Germinal center (tissue), 1 donor: ENCODE measurements at places on chromosomes 1 and 21.

- no peak for DNase-seq
Observed at GRCh38 chr1:225573216-225573615, 79.7 kb downstream of the ENAH start.

- no peak for DNase-seq
Observed at GRCh38 chr1:40036574-40036973, 4.0 kb upstream of the CAP1 start.

DNA sequence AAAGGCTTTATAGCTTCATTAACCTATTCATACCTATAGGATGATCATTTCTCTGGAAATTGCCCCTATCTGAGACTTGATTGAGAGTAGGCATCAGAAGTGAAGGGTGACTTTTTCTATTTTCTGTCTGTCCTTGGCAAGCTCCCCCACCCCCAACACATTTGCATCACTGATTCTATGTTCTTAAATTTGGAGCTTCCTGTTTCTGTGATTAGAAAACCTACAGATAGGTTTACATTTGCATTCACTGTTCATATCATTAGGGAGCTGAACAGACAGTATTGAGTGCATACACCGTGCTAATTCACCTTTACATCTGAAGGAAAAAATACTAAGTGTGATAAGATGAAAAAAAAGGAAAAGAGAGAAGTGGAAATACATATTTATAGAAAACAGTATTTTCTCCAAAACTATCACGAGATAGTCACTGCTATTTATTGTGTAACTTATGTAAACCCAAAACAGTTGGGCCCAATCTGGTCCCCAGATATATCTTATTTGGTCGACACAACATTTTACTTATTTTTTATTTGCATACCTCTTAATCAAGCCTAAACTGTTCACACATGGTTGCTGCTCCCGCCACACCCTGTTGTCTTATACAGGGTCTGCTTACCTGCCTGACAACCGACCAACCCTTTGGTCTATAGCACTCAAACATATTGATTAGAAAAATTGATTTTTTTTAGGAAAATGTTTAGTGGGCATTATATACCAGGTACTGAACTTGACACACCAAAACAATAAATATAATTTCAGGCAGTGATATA lies 218.8 kb downstream of the NTNG1 start:
- peak; percentile 36 for DNase-seq

GRCh38 chr21:33325222-33326067 lies 675 bp downstream of the IFNAR1 start:
- peak; percentile 44 for DNase-seq

- no peak for DNase-seq
Observed at GRCh38 chr1:10664251-10664650, 132.2 kb downstream of the CASZ1 start.

- no peak for DNase-seq
Observed at GRCh38 chr21:29407571-29407970, 108.8 kb downstream of the BACH1 start.

DNA sequence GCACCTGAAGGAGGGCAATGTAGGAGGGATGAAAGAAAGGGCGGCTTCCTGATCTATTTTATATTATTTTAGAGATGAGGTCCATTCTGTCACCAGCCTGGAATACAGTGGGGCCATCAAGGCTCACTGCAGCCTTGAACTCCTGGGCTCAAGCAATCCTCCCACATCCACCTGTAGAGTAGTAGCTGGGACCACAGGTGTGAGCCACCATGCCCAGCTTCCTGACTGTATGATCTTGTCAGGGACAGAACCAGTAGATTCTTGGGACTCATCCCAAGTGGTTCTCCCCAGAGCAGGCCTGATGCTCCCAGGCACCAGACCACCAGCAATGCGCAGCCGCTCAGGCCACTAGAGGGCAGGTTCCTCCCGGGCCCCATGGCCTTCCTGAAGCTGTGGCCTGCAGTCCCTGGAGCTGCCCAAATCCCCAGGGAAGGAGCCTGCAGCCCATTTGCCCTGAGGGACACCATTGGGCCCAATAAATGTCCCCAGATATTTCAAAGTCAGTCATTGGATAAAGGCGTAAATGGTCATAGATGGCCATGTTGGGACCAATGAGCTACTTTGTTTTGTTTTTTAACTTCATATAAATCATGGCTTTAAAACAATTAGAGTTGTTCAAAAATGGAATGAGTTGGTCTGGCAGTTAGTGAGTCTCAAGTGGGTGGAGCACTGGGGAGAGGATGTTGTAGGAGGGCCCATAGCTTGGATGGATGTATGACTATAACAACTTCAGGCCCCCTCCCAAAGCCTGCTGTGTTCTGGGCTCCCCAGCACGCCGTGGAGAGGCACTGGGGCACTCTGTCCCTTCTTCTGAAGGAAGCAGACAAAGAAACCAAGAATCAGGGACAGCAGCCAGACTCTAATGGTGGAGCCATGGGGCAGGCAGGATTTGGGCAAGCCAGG lies 44.7 kb upstream of the GOLT1A start:
- DNase-seq = peak; percentile 48

GRCh38 chr1:228155596-228156514 lies 6.1 kb downstream of the GJC2 start:
- DNase-seq = no peak

DNA sequence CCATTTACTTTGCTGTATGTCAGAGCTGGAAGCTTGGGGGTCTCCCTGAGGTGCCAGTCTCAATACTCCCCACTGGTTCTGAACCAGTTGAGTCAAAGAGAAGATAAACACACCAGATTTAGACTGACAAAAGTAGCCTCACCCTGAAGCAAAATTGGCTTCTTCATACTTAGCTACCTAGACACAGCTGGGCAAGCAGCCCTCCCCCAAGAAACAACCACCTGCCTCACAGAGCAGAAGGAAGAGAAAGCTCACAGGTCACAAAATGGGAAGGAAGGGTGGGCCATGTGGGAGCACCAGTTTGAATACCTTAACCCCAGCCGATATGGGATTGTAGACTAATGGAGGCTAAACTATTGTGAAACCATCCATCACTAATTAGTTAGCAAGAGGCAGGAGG lies 24.6 kb upstream of the MYSM1 start:
- DNase-seq = no peak
